ENCODE measurements at places on chromosomes 7 and 10.

DNA sequence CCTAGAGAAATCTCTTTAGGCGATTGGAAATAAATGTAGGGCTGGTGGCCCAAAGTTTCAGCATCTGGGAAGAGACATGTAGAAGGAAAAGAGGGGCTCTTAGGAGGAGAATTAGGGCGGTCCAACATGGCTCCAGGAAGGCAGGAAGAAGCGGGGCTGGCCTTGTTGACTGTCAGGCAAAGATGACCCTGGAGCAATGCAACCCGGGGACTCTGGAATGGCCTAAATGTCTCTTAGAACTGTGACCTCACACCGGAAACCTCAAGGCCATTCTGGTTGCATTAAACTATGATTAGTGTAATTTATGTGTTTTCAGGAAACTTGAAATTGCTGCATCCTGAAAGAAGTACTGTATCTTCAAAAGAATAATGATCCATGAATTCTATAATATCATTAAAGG, 66.8 kb downstream of the NRP1 start:
- DNase-seq, result no peak

DNA sequence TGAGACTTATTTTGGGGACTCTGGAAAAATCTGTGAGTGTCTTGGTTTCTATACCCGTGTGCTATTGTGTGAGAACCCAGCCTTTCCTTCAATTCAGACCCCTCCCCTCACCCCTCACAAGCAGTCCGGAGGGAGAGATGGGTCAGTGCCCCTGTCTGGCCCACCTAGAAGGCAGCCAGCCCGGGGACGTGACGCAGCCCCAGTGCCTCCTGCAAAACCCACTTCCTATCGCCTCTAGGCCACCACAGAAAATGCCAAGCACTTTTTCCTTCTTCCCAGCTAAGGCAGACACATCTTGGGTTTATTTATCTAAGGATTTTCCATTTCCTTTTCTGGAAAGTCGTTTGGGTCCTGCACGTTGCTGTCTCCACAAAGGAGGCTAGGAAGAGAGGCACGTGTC, 11.6 kb upstream of the AQP1 start:
- no peak for DNase-seq

GRCh38 chr10:62233356-62234076, 35.1 kb downstream of the RTKN2 start:
- DNase-seq, result no peak

DNA sequence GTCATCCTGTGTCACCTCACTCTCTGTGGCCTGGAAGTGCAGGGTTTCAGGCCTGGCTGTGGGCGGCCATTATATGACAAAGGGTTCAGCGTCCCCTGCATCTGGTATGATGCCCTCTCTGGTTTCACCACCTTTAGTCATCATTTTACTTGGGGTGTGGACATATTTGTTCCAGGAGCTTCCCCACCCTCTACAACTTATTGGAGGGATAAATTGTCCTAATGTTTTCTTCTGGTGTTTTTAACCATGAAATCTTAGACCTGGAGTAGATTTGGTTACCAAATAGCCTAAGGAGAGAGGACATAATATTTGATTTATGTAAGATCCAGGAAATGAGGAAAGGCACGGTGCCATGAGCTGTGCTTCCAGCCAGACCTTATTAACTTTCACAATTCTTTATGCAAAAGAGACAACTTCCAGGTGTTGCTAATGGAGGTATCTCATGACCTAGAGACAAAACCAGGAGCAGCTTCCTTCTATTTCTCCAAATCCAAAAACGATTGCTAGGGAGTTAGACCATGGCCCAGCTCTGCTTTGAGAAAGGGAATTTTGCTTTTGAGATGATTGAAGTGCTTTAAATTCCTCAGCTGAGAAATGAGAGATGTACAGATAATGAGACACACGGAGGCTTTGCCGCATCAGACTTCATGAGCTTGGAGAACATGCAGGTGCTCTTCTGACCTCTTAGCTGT, 20.9 kb downstream of the WBP1L start:
- DNase-seq, result no peak

DNA sequence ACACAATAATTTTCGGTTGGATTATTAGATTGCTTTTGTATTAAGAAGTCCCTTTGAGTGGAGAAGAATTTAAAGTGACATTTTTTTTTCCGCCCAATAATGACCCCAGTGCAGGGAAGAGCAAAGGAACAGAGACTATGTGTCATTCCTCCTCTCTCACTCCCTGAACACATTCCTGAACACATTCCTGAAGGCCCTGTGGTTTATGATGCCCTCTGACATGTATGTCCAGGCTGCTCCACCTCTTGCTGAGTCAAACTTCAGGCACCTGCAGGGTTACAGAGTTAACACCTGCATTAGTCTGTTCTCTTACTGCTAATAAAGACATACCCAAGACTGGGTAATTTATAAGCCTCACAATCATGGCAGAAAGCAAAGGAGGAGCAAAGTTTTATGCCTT, 704.0 kb upstream of the LRRN3 start:
- no peak for DNase-seq

DNA sequence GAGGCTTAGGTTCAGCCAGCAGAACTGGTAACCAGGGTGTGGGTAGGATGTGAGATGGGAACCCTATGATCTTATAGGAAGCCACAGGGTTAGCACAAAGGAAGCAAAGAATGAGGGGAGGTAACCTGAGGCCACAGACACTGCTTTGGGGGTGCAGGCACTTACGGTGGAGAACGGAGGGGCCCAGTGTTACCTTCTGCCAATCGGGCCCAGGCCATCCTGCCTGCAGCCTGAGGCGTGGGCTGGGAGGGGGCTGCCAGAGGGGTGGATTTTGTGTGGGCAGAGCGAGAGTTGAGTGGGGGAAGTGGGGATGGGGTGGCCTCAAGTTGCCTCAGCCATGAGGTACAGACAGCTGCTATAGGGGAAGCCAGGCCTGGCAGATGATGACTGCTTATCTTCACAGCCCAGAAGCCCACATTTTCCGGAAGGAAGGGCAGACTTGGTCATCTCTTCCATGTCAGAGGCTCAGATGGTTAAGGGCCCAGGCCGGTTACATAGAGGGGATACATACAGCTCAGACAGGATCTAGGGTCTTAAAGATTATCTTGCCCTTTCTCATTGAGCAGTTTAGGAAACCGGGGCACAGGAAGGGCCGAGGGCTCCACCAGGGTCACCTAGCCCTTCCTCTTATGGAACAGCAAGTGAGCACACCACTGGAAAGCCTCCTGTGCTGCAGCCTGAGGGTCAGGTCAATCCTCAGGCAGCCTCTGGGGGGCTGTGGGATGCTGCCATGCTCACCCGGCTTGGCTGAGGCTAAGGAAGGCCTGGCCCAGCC, 24.4 kb upstream of the VSIR start:
- no peak for DNase-seq

GRCh38 chr7:28954946-28955345, 3.2 kb downstream of the TRIL start:
- DNase-seq, result no peak

DNA sequence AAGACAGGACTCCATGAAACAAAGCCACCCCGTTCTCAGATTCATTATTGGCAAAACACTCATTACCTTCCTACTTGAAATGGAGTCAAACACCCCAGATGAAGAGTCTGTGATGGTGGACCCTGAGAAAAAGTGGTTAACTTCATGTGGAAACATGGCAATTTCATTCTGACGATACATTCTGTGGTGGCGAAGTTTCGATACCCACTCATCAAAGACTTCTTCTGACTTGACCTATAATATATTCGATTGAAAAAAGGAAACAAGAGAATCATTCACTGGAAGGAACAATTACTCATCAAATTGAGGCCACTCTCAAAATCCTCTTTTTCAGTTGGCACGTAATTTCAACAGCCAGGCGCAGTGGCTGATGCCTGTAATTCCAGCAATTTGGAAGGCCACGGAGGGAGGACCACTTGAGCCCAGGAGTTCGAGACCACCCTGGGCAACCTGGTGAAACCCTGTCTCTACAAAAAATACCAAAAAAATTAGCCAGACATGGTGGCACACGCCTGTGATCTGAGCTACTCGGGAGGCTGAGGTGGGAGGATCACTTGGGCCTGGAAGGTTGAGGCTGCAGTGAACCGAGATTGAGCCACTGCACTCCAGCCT, 108.8 kb upstream of the GSDME start:
- DNase-seq, result no peak

- no peak for DNase-seq
Measured at GRCh38 chr10:92756201-92757065, 66.7 kb downstream of the HHEX start.

GRCh38 chr10:792792-793100, 103.3 kb upstream of the DIP2C start:
- DNase-seq, result no peak

DNA sequence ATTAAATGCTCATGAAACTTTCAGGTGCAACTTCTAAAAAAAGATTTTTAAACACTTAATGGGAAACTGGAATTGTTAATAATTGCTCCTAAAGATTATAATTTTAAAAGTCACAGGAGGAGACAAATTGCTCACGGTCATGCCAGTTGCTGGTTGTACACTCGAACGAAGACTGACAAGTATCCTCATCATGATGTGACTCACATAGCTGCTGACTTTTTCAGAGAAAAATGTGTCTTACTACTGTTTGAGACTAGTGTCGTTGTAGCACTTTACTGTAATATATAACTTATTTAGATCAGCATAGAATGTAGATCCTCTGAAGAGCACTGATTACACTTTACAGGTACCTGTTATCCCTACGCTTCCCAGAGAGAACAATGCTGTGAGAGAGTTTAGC, 79.3 kb downstream of the ITGB8 start:
- DNase-seq, result no peak

DNA sequence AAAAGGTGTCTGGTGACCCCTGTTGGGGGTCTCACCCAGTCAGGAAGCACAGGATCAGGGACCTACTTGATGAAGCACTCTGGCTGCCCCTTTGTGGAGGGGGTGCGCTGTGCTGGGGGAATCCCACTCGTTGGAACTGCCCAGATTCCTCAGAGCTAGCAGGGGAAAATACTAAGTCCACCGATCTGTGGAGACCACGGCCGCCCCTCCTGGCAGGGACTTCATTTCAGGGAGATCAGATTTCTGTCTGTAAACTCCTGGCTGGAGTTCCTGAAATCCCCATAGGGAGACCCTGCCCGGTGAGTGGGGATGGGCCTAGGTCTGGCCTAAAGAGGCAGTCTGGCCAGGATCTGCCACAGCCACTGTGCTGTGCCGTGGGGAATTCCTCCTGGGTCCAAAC, 79.3 kb upstream of the ADCY1 start:
- no peak for DNase-seq

GRCh38 chr7:53315981-53316380, 280.5 kb downstream of the POM121L12 start:
- no peak for DNase-seq

DNA sequence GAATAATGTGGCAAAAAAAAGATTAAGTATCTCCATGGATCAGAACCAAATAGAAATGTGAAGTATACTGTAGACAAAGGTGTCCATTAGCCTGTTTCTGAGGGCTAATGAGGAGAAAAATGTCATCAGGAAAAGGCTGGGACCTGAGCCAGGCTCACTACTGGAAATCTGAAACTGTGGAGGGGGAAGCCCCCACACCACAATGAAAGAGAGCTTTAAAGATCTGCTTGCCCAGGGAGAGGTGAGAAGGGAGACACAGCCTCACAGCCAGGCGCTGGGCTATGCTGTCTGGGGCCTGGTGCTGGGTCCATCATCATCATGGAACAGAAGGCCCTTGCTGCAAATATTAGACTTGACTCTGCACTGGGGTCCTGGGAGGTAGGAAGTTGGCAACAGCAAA, 90.4 kb downstream of the OSBPL3 start:
- no peak for DNase-seq

- peak; percentile 35 for DNase-seq
Measured at GRCh38 chr7:142323706-142324105, 65.8 kb upstream of the PRSS58 start.

DNA sequence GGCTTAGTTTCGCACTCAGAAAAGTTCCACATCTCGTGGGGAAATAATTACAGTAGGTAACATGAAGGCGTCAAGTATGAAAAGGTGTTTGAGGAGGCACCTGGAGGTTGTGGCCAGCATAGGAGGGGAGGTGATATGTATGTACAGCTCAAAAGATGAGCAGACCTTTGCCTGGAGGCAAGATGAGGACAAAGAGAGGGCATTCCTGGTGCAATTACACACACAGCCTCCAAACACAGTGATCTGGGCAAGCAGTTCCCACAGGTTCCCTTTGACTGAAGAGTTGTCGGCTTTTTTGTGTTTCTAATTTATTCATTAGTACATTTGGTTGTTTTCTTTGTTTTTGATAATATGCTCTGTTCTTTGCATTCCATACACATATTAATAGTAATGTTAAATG, 46.9 kb downstream of the CDK14 start:
- DNase-seq, result no peak

GRCh38 chr7:27873981-27874957, 134.3 kb downstream of the TAX1BP1 start:
- no peak for DNase-seq

DNA sequence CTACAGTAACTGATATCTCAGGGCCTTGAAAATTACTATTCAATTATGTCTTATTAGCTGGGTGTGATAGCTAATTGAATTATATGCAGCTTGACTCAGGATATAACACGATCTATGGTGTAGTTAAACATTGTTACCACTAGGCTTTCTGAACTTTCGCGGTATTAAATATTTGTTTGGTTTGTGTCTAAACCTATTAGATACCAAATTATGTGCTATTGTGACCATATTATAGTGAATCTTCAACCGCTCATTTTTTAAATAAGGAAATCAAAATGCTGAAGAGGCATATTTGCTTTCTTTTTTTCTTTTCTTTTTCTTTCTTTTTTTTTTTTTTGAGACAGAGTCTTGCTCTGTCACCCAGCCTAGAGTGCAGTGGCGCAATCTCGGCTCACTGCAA, 99.3 kb upstream of the RSU1 start:
- DNase-seq, result no peak
